Coronary artery (tissue), 2 donors: ENCODE measurements at places on chromosomes 5 and 9.

- no peak for DNase-seq
Measured at GRCh38 chr9:94746541-94747370, 20.3 kb downstream of the AOPEP start.

- no peak for DNase-seq
Measured at GRCh38 chr9:108217431-108218349, 638.1 kb downstream of the ACTL7B start.

DNA sequence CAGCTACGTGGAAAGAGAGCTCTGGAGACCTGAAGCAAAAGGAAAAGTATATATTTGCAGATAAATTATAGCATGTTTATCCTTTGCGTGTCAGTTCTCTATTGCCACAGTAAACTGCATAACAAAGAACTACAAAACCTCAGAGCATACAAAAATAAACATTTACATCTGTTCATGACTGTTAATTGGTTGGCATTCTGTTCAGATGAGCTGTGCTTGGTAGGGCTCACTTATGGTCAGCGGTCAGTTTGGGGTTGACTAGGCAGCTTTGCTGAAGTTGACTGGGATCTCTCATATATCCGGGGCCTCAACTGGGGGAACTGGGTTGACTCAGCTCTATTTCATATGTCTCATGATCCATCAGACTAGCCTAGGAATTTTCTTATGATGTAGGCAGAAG, 257.7 kb downstream of the TLE1 start:
- no peak for DNase-seq

GRCh38 chr9:131282688-131283422, 6.5 kb upstream of the FAM78A start:
- DNase-seq = no peak

DNA sequence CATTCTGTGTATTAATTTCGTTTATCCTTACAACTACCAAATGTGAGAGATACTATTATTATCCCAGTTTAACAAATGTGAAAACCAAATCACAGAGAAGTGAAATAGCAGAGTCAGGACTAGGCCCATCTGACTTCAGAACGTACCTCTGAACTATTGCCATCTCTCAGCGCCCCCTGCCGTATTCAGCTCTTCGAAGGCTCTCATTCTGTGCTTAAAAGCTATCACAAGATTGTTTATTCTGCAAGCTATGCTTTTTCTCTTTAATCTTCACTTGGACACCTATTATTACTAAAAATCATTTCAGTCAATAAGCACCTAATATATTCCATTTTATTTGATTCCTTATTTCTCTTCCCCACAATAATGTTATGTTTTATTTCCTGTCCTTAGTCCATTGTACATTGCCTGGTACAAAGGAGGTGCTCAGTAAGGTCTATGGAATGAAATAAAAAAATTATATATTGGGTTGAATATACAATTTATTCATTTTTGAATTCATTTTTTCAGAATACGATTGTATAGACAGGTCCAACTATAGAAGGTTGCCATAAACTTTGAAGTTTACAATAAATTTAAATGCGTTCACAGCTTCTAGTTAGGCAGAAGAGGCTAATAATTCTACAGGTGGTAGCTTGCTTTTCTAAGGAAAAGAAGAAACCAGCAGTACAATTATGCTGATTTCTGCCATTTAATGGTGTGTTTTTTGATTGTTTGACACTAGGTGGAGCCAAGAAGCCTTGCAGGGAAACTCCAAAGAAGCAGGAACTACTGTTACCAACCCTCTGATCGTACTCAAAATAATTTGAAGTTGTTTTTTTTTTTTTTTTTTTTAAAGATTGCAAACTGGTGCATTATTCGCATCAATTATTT, 202.2 kb upstream of the DMRTA1 start:
- DNase-seq = no peak

GRCh38 chr5:155278532-155278931, 265.0 kb downstream of the KIF4B start:
- no peak for DNase-seq

DNA sequence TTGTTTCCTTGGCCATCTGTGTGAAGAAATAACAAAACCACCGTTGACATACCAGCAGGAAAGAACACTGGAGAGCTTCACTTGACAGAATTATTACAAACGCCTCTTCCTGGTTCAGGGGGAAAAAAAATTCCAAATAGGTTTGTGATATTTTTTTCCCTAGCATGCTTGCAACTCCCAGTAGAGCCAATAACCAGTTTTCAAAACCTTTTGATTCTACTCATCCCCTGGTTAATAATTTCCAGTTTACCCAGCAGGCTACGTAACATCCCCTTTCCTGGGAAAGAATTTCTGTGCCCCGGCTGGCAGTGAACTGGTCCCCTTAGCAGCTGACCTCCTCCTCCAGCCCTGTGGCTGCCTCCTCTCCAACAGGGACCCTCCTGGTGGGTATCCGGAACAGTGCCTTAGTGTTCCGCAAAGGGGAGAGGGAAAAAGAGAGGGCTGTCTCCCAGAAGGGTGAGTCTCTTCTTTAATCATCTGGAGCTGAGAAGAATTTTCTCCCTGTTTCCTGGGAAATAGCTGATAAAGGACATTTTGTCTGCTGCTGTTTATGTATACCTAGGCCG, 72.8 kb upstream of the BOD1 start:
- no peak for DNase-seq

GRCh38 chr5:176650354-176650884, 3.1 kb downstream of the TSPAN17 start:
- DNase-seq = no peak

DNA sequence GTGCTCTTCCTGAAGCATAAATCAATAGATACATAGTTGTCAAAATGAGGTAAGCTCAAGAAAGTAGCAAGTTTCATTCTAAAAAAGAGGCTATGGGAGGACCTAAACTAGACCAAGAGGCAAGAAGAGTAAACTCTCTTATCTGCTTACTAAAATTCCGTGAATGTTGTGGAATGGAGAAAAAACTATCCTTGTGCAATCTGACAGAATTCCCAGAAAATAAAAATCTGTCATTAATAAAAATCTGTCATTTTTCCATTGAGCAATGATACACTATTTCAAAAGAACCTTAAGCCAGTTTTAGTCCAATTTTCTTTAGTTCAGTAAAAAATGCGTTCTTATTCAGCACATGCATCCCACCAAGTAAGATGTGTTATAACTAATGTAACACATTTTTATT, 15.9 kb upstream of the FANCC start:
- no peak for DNase-seq

DNA sequence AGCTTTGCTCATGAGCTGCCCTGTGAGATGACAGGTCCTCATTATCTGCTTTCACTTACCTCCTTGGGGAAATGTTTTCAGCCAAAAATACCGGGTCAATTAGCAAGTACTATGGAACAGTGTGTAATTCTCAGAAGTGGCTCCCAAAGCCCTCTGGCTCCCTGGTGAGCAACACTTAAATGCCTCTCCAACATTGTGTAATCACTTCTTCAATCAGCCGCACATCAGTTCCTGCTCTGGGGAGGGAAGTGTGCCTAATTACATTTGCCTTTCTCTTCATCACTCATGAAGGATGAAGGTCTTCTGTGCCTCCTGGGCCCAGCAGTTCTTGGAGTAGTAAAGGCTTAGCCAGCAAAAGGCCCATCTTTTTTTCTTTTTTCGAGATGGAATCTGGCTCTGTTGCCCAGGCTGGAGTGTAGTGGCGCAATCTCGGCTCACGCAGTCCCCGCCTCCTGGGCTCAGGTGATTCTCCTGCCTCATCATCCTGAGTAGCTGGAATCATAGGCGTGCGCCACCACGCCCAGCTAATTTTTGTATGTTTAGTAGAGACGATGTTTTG, 23.1 kb downstream of the NIM1K start:
- DNase-seq = no peak

DNA sequence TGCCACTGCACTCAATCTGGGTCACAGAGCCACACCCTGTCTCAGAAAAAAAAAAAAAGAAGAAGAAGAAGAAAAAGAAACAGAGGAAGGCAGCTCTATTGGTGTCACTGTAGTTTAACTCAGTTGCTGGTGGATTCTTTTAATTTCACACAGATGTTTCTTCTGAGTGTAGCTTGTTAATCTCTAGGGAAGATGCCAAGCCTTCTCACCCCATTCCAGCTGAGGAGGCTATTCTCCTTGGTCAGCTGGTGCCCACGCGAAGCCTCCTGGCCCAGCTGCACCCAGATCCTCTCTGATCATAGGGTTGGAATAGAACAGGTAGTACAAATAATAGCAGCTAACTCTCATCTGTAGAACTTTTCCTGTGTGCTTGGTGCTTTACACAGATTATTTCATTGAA, 113.8 kb upstream of the SPRY4 start:
- DNase-seq = no peak

DNA sequence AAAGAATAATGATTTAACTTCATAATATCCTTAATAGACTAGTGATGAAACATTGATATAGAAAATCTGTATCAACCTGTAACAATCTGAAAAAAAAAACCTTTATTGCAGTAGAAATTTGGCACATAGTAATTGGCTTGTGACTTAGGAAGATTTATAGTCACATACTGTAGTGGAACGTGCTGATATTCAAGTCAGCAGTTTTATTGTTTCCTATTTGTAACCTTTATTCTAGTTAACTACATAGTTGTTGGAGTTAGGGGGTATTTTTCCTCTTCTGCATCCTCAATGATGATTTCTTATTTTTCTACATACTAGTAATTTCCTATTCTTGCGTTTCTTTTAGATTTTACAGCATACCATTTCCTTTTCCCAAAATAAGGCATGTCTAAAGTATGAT, 14.5 kb upstream of the LRRC70 start:
- no peak for DNase-seq

DNA sequence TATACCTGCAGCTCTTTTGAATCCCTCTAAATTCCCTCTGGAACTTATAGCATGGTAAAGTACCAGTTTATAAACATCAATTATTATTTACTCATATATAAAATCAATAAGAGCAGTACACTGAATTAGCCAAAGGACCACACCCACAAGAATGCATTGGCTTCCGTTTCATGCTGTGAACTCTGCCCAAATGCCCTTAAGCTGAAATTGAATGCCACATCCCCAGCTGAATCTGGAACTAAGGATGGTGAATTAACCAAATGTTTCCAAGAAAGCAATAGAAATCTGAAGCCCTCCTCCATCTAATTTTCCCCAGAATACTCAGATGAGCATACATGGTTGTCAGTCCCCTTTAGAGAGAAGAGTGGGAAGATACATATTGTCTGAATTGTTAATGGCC, 436.4 kb upstream of the FTMT start:
- DNase-seq = no peak

DNA sequence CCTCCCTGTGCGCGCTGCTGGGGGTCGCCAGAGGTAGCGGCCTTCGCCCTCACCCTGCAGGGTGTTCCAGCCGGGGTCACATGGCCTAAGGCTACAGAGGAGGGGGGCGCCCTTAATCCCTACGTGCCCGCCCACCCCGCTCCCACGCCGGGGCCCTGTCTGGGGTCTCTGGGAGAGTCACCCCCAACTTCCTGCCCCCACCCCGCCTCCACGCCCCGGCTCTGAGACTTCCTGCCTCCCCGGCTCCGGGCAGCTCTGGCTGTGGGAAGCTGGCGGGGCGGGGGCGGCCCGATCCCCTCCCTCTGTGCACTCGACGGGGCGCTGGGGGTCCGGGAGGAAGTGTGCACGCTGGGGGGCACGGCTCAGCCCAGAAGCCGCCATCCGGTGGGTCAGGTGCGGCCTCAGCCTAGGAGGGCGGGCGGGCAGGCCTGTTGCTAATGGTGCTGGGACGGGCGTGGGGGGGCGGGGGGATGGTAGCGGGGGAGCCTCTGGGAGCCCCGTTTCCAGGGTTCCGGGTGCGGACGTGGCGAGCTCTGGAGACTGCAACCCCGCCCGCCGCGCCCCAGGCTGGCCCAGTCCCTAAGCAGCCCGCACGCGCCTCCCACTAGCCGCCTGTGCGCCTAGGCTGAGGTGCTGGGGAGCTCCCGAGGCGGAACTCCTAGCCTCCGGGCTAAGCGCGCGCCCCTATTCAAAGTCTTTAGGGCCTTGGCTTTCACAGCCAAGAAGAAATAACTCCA, 61.6 kb downstream of the CXXC5 start:
- no peak for DNase-seq

- no peak for DNase-seq
Measured at GRCh38 chr5:162227075-162227474, 159.5 kb downstream of the GABRG2 start.

- DNase-seq = no peak
Measured at GRCh38 chr9:75992482-75993206, 102.2 kb downstream of the PCSK5 start.

DNA sequence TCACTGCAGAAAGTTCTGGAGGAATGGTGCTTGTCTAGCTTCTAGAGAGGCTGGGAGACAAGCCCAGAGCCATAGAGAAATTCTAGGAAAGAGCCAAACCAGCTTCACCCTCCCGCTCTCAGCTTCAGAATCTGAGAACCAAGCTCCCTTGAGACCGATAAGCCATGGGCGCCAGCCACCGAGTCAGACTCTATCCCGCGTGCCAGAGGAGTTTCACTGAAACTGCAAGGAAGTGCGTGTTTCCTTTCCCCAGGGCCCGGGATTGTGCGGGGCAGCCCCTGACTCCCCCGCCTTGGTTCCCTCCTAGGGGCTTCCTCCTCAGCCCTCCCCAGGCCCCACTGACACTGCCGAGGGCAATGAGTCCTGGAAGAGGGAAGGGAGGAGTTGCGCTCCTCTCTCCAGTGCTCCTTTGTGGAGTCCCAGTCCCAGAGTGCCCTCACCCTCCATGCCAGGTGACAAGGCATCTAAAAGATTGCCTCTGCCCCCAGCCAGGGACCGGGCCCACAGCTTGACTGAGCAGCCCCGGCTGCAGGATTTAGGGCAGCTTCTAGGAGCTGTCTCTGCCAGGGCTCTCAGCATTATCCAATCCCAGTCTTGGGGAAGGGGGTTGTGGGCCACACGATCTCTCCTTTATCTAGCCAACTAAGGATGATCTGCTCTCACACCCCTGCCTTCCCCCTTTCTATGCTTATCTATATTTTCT, 18.4 kb upstream of the TCF7 start:
- no peak for DNase-seq

DNA sequence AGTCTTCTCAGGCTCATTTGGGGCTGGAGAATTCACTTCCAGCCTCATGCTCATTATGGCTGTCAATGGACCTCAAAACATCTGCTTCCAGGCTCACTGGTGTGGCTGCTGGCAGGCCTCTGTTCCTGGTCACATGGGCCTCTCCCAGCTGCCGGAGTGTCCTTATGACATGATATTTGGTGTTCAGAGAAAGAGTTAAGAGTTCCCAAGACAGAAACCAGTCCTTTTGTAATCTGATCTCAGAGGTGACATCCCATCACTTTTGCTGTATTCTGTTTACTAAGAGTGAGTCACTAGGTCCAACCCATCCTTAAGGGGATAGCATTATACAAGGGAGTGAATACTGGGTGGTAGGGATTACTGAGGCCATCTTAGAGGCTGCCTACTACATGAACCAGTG, 104.6 kb downstream of the CACNA1B start:
- no peak for DNase-seq

- peak; percentile 89 for DNase-seq
Measured at GRCh38 chr5:177303121-177303924, at the start of the genes PRELID1 and RAB24. TSS of gene PRELID1 (plus strand) at chr5:177303799. CDS start at chr5:177303986, 187 bp downstream. TSS of gene RAB24 (minus strand) at chr5:177303719. CDS start at chr5:177303288, 431 bp downstream.
